T-helper 2 cell (primary cell): ENCODE measurements at places on chromosomes 4 and X.

DNA sequence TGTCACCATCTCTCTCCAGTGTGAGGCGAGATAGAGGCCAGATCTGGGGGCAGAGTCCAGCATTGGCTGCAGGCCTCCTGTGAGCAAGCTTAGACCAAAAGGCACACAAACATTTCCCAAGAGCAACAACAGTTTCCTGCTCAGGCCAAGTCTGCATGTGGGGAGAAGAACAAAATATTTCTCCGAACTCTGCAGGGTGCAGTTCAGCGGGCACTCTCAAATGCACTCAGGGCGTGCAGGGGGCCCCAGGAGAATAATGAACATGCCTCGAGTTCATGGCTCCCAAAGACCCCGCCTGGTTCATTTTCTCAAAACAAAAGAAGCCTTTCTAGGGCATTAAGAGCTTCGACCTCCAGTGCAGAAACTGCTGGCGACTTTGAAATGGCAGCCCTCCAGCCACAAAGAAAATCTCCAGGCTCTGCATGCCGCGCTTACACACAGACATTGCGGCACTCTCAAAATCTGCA lies 57.8 kb upstream of the HELT start:
- no peak for DNase-seq

GRCh38 chrX:45781901-45782553 lies 581.4 kb upstream of the DIPK2B start:
- no peak for DNase-seq

- DNase-seq, result no peak
Measured at GRCh38 chr4:2406406-2406805, 12.0 kb downstream of the ZFYVE28 start.

- DNase-seq, result no peak
Measured at GRCh38 chr4:1821679-1822567, 28.8 kb downstream of the FGFR3 start.

DNA sequence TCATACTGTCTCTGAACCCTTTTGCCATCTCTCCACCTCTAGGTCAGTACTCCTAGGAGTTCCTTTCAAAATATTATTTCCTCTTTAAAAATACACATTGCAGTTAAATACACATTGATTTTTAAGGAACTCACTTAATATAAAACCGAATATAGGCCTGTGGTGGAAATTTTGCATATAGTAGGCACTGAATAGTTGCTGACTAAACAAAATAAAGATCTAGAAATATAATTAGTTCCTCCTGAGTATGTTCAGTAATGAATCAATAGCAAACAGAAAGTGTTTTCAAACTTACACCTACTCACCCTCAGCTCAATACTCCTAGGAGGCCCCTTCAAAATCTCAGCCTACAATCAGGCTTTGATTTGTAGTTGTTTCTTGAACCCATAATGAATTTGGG lies 61.5 kb downstream of the IGSF1 start:
- DNase-seq, result no peak

DNA sequence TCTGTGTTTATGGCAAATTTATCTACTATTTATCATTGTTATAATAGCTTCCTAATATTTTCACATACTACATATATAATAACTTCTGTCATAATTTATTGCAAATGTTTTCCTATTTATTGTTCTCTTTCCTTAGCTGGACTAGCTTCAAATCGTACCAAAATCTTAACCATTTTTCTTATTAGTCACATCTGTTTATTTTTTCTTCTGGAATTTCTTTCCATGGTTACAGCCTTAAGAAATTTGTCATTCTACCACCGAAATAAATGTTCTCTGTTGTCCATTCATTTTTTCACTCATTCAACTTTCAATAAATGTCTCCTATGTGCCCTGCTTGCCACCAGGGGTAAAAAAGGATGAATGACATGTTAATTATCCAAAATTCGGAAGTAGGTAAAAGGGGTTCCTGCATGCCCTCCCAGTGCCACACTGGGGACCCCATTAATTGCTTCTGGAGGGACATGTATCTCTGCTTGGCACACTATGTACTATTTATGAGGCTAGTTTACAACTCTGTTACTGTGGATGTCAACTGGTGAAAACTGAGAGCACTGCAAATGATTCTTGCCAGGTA lies 182.1 kb downstream of the SH3KBP1 start:
- no peak for DNase-seq

- DNase-seq, result no peak
Measured at GRCh38 chrX:116357329-116357728, 79.1 kb upstream of the SLC6A14 start.

DNA sequence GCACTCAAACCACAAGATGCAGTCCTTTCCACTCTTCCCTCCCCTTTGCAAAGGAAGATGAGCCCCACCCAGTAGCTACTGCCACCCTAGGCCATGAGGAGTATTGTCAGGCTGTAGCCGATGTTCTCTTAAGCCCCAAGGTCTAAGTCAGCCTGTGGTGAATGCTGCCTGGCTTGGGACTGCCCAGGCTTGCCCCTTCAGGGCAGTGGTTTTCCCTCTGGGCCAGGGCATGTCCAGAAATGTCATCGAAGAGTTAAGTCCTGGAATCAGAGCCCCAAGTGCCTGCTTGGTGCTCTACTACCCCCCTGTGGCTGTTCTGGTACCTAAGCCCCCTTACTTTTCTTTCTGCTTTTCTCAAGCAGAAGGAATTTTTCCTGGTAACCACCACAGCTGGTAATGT lies 11.8 kb upstream of the PGK1 start:
- DNase-seq, result peak; percentile 35

GRCh38 chrX:109635146-109635545 lies 10.2 kb upstream of the KCNE5 start:
- DNase-seq, result no peak

GRCh38 chrX:126799059-126799458 lies 20.5 kb upstream of the PRR32 start:
- DNase-seq, result no peak

DNA sequence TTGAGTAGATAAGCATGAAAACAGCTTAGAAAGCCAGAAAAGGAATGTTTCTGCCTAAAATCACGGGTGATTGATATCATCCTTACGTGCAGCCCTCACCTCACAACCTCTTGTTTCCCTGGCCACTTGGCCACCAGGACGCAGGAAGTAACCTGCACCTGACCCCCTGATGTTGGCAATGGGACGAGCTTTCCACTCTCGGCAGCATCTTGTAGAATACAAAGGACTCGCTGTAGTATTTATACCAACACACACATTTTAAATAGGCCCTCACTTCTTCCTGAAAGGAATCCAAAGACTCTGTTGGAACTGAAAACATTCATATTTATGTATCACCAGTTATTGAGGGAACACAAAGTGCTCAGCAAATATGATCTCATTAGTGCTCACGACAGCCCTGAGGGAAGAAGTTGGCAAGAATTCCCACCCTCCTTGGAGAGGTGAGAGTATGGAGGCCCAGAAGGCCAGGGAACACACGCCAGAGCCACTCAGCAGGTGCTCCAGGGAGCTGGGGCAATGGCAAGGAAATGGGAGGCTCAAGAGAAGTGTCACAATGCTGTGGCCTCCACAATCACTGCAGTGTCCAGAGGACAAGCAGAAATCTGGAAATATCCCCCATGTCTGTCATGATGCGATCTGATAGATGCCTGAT lies 103.3 kb upstream of the KIT start:
- DNase-seq, result no peak

DNA sequence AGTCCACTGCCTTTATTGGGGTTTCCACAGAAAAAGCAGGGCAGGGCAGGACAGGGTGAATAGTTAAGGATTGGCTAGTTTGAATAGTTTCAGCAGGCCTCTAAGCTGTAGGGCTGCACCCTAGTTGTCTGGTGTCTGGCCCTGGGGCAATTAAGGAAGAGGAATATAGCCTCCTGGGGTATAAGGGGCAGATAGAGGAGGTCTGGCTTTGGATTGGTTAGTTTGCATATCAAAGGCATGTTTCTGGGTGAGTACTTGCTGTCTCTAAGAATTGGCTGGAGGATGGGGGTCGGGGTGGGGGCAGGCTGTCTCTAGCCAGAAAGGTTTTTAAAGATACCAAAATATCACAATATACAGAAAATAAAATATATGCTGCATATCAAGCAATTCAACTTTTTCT lies 100.4 kb downstream of the TMEM164 start:
- DNase-seq, result no peak

DNA sequence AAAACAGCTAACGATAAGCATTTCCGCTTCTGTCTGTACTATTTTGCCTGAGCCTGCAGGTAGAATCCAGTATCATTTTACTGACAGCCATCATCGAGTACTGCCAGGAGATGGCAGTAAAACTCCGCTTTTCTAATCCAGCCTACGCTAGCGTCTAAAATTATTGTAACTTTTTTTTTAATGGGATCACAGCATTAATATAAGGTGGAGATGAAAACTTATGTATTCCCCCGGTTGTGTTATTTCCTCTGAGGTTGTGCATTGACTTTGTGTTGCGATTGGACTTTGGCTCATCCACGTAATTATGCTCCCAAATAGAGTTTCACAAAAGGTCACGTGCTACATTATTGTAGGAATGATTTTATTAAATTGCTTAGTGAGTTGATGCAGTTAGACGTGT lies 248.1 kb downstream of the C4orf33 start:
- peak; percentile 11 for DNase-seq

GRCh38 chr4:103720661-103721060 lies 876 bp upstream of the TACR3 start:
- no peak for DNase-seq

DNA sequence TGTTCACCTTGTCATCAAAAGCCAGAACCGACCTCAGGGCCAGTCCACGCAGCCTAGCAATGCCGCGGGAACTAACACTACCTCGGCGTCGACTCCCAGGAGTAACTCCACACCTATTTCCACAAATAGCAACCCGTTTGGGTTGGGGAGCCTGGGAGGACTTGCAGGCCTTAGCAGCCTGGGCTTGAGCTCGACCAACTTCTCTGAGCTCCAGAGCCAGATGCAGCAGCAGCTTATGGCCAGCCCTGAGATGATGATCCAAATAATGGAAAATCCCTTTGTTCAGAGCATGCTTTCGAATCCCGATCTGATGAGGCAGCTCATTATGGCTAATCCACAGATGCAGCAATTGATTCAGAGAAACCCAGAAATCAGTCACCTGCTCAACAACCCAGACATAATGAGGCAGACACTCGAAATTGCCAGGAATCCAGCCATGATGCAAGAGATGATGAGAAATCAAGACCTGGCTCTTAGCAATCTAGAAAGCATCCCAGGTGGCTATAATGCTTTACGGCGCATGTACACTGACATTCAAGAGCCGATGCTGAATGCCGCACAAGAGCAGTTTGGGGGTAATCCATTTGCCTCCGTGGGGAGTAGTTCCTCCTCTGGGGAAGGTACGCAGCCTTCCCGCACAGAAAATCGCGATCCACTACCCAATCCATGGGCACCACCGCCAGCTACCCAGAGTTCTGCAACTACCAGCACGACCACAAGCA lies 898 bp downstream of the UBQLN2 start:
- DNase-seq, result no peak

DNA sequence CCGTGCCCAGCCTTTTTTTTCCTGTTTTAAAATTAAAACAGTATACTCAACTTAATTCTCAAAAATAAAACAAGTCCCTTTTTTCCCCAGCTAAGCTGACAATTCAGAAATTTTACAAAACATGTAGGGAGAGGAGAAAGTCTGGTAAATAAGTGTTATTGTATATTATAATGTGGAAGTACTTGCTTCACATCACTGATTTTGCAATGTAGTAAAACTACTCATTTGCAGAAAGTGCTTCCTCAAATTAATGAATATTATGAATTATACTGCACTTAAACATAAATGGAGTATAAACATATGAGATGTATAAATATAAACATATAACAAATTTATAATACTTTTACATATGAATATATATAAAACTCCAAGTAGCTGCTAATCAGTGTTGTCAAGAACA lies 11.6 kb upstream of the H2AZ1 start:
- no peak for DNase-seq

DNA sequence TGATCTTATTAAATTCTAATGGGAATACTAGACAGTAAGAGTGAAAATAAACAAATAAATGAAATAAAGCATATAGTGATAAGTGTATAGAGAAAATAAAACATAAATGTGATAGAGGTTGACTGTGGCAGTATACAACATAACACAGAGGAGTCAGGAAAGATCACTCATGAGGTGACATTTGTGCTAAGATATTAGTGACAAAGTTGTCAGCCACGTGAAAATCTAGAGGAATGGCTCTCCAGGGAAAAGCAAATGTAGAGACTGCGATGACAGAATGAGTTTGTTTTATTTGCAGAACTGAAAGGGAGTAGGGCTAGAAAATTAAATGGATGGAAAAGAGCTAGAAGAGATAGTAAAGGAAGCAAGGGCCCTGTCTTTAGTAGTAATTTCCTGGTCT lies 72.8 kb upstream of the GABRA2 start:
- no peak for DNase-seq

DNA sequence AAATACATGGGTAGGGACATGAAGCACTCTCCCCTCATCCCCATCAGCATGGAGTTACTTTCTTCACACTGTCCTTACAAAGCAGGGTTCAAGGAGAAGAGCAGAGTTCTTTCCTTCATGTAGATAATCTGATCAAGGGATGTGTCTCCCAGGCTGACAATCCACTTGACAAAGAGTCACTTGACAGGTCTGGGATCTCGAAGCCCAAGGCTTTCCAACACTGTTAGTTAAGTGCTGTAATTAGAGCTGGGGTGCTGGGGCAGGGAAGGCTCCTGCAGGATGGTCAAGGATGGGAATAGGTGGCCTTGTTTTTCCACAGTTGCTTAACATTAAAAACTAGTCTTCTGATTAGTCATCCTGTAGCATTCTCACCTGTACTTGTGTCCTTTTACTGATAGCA lies 38.0 kb downstream of the CCNG2 start:
- no peak for DNase-seq

GRCh38 chrX:129427267-129427666 lies 96.0 kb downstream of the SMARCA1 start:
- DNase-seq, result no peak

DNA sequence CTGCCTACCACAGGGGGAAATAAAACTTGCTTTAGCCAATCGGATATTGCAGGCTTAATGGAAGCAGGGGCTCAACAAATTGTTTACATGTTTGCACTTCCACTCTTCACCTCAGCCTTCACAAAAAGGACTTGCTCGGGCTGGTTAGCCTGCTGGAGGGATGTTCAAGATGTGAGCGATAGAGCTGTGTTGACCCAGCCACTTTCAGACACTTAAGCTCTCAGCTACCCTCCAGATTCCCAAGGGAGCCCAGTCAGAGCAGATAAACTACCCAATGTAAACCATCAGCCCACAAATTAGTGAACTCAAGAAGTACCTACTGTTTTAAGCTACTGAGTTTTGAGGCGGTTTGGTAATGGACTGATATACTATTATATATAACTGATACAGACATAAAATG lies 508.4 kb upstream of the FTHL17 start:
- DNase-seq, result no peak

GRCh38 chr4:102216666-102217065 lies 128.6 kb downstream of the SLC39A8 start:
- no peak for DNase-seq

DNA sequence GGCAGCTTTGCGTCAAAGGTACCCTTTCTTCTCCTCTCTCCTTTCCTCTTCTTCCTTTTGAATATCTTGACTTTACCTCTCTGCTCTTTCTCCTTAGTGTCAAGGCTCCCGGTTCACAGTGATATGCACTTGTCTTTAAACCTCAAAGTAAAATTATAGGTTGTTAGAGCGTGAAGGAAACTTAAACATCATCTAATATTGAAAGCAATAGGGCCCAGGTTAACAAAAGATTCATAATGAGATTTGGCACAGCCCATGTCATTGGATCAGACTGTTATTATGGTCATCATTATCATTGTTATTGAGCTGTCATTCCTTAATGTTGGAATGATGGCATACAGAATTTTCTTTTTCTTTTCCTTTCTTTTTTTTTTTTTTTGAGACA lies 32.5 kb downstream of the FTHL17 start:
- no peak for DNase-seq

GRCh38 chrX:44873415-44874276 lies 658 bp downstream of the KDM6A start:
- peak; percentile 20 for DNase-seq

GRCh38 chrX:21837056-21837455 lies 2.4 kb upstream of the MBTPS2 start:
- no peak for DNase-seq
